ENCODE measurements at places on chromosomes 6 and 20. TPM values are rescaled to one million over a fixed set of nuclear protein-coding genes. Genes with fewer than 3 reads are reported as not detected.
A peak's percentile ranks its signal among the peaks of the same experiment; 100 is the strongest.

DNA sequence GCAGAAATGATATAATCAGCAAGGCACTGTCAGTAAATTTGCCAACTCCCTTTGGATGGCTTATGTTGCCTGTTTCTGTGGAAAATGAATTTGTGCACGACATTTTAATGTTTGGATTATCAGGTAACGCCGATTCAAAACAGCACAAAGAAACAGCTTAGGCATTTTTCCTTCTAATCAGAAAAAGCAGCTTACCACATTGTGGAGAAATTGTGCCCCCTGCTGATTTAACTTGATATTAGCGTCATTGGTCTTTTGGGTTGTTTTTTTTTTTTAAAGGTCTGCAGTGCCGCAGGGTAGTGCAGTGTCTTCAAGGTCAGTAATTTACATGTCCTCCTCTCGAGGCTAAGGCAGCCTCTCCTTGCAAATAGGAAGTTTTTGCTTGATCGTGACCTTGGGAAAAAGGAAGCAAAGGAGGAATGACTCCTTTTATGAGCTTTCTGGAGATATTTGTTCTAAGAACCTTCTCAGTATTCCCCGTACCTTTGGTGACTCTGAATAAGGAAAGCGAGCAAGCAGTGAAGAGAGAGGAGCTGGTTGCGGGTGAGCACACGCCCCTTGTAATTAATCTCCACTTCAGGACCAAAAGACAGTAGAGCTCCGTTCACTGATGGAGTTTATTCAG, 79.1 kb downstream of the ELOVL4 start:
- DNase-seq, result peak; percentile 56

DNA sequence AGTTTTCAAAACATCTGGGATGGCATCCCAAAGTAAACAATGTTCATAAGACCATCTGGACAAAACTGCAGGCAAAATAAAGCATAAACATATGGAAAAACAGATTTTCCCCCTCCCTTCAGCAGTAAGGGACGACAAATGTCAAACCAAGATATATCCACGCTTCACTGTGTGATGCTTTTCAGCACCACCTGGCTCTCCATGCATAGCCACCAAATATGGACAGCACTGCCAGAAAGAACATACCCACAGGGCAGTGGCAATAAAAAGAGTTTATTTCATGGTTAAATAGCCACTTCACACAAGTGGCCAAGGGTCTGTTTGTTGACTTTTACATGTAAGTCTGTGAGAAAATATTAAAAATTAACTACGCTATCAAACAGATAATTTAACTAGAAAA, 23.1 kb downstream of the USP45 start:
- DNase-seq, result no peak

The TTBK1 gene
- 0.05 TPM for total RNA-seq

DNA sequence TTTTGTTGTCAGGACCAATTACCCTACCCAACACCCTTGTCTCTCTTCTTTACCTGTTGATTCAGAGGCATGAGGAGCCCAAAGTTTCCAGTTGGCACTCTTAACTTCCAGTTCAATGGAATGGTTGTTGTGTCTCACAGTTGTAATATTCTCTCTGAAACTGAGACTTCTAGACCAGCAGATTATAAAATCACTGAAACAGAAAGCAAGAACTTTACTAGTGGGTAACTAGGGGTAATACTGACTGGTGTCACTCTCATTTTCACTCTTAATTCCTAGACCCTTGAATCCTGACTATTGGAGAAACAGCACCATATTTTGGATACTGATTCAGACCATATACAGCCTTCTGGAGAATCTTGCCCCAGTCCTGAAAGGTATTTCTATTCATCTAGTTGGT, 140.2 kb upstream of the MMS22L start:
- DNase-seq, result no peak

The ID4 gene
- 1.5 TPM for total RNA-seq

The C6orf163 gene
- 1.7 TPM for total RNA-seq

GRCh38 chr6:67952948-67953347, 682.1 kb upstream of the ADGRB3 start:
- no peak for DNase-seq

DNA sequence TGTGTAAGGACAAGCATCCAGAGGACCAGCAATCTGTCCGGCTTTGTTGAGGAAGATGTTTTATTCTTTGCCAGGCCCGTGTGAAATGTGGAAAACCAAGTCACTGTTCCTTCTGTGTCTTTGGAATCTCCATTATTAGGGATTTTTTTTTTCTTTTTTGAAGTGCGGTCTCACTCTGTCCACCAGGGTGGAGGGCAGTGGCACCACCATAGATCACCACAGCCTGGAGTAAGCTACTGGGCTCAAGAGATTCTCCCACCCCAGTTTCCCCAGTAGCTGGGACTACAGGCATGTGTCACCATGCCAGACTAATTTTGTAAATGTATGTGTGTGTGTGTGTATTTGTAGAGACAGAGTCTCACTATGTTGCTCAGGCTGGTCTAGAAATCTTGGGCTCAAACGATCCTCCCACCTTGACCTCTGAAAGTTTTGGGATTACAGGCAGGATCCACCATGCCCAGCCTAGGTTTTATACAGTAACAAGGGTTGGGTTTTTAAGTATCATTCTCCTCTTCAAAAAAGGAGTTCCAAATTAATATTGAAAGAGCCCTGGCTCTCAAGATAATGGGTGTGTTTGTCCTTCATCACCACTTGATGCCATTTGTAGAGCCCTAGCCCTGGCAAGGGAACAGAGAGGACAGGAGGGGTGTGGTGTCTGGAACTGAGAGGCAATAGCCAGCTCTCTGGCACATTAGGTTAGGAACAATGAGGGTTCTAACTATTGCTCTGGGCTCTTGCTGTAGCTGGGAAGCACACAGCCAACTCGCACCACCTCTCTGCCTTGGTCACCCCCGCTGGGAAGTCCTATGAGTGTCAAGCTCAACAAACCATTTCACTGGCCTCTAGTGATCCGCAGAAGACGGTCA, 3.1 kb downstream of the LAMP5 start:
- no peak for DNase-seq

The SPATA25 gene
- 3.1 TPM for total RNA-seq

The VARS2 gene
- total RNA-seq, result 30.3 TPM

GRCh38 chr20:58511364-58511763, 3.8 kb downstream of the APCDD1L start:
- DNase-seq, result no peak

The ANKRD66 gene
- 0.05 TPM for total RNA-seq

- no peak for DNase-seq
Observed at GRCh38 chr6:79810871-79811270, 136.5 kb downstream of the ELOVL4 start.

The SLCO4A1 gene
- total RNA-seq, result 3.4 TPM

The UNC5CL gene
- 2.7 TPM for total RNA-seq

The SCAF8 gene
- 26.4 TPM for total RNA-seq

- DNase-seq, result no peak
Observed at GRCh38 chr6:127634178-127634577, 57.2 kb downstream of the C6orf58 start.

The MEP1A gene
- total RNA-seq, result 0.14 TPM

DNA sequence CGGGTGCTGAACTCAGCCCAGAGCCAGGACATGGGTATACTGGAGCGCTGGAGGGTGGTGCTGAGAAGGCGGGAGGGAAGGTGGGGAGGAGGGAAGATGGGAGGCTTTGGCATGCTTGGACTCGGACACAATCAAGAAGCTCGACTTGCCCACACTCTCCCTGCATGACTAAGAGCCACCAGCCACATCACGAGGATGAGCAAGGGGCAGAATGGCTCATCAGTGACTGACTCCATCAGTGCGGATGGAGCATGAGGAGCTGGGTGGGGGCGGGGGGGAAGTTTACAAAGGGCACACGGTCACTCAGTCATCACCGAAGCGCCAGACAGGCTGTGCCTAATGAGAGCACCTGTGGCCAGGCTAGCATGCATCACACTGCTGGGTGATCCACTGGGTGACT, 222.8 kb downstream of the KIF16B start:
- DNase-seq, result no peak

- DNase-seq, result no peak
Observed at GRCh38 chr6:168025831-168026710, 28.6 kb downstream of the KIF25 start.

GRCh38 chr20:18715564-18715963, 98.0 kb upstream of the SCP2D1 start:
- DNase-seq, result no peak

DNA sequence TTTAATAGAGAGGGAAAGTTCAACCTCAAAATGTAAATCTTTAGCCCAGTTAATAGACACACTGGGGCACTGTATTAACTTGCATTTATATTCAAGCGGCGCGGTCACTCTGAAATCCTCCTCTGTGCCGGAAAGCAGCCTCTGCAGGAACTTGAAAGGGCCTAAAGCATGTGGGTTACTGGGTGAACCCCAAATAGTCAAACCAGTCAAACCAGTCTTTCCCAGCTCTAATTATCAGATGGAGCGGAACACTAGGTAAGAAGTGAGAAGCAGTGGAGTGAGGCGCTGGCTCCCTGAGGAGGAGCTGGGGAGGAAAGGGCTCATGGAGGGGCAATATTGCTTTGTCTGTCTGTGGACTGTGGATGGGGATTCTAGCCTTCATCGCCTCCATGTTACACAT, 531.3 kb downstream of the QKI start:
- no peak for DNase-seq

DNA sequence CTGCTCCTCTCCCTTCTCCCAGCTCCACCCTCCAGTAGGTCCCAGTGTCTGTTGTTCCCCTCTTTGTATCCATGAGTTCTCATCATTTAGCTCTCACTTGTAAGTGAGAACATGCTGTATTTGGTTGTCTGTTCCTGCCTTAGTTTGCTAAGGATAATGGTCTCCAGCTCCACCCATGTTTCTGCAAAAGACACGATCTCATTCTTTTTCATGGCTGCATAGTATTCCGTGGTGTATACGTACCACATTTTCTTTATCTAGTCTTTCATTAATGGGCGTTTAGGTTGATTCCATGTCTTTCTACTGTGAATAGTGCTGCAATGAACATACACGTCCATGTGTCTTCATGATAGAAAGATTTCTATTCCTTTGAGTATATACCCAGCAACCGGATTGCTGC, 136.6 kb downstream of the MYLK4 start:
- no peak for DNase-seq

The LINC00237 gene
- not detected for total RNA-seq

DNA sequence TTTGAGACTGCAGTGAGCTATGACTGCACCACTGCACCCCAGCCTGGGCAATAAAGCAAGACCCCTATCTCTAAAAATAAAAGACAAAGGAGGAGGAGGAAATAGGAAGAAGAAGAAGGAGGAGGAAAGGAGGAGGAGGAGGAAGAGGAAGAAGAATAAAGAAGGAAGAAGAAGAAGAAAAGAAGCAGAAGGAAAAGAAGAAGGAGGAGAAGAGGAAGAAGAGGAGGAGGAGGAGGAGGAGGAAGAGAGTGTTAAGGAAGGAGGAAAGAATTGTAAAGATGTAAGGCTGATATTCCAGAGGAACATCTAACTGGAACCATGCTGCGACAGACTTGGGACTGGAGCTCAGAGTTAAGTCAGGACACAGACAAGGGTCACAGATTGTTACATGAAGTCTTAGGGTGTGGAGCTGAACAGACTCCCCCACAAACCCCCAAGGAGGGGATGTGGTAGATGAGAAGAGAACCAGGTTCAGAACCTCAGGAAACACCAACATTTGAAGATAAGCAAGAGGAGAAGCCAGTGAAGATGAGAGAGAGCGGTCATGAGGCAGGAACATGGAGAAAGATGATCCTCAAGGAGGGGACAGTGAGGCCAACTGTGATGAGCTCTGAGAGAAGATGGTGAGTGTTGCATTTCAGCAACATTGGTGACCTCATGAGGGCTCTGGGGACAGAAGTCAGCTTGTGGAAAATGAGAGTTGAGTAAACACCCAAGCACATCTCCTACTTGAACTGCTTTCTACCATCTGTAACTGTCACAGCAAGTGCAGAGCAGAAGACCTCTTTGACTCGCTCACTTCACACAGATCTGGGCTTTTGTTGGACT, 118.2 kb downstream of the CD164 start:
- DNase-seq, result no peak

The PTCRA gene
- 145 TPM for total RNA-seq

DNA sequence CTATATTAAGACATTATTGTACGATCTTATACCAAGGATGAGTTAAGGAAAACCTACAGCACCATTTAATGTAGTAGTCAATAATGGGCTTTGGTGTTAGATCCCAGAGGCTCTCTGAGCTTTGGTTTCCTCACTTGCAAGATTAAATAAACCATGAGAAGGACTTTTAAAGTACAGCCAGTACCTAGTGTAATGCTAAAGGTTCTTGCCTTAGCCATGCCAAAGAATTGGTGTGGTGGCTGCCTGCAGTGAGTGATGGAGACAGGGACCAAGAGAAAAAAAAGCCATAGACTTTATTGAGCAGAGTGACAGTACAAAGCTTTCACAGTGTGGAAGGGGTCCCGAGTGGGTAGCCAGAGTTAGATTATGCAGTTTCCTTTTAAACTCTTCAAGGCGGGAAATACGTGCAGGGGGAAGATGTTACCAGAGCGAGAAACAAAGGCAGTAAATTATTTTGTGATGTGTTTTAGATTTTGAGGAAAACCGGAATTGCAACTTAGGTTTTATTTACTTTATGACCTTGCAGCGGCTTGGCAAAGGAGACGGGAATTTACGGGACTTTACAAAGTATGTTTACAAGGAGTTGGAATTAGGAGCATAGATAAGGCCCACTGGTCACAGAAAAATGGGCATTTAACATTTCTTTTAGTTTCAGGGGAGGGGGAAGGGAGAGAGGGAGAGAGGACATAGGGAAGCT, 100.4 kb downstream of the MYO6 start:
- DNase-seq, result no peak

- no peak for DNase-seq
Observed at GRCh38 chr20:57071283-57071731, 195.1 kb downstream of the BMP7 start.

- no peak for DNase-seq
Observed at GRCh38 chr20:64065974-64066343, 3.0 kb downstream of the TCEA2 start.

The KCTD20 gene
- 49.9 TPM for total RNA-seq

DNA sequence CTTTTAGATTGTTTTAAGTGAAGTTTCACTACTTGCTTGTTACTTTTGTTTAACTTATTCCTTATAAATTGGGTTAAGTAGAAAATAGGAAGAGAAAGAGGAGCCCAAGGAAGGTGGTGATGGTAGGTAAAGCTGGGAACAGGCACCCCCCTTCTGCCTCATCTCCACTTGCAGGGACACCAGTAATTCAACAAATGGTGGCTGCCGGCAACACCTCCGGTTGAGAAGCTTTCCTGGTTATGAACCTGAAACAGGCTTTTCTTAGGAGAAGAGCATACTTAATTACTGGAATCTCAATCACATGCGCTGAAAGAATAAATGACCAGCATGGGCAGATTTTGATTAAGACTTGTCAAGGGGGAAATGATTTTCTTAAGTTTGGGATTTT, 158.9 kb upstream of the ZNF217 start:
- DNase-seq, result no peak

- DNase-seq, result peak; percentile 11
Observed at GRCh38 chr6:82270881-82271635, 23.5 kb upstream of the IBTK start.
